Frontal cortex (tissue), 4 donors: ENCODE measurements at places on chromosomes 4 and X. TPM values are rescaled to one million over a fixed set of nuclear protein-coding genes. Genes with fewer than 3 reads are reported as not detected.

The CFAP47 gene
- 5.3 TPM for total RNA-seq

DNA sequence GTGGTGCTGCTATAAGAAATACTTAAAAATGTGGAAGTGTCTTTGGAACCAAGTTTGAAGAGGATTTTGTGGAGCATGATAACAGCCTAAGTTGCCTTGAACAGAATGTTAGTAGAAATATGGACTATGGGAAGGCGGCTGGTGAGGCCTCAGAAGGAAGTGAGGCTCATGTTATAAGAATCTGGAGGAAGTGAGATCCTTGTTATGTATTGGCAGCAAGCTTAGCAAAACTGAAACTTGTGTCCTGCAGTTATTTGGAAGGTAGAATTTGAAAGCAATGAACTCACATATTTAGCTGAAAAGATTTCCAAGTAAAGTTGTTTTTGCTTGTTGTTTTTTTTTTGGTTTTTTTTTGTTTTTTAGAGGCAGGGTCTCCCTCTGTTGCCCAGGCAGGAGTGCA, 13.6 kb upstream of the MED14 start:
- no peak for DNase-seq

The PNMA3 gene
- 12.6 TPM for total RNA-seq

- no peak for DNase-seq
Observed at GRCh38 chr4:96093057-96093456, 253.2 kb downstream of the PDHA2 start.

GRCh38 chrX:139085404-139085803, 373.9 kb upstream of the FGF13 start:
- no peak for DNase-seq

DNA sequence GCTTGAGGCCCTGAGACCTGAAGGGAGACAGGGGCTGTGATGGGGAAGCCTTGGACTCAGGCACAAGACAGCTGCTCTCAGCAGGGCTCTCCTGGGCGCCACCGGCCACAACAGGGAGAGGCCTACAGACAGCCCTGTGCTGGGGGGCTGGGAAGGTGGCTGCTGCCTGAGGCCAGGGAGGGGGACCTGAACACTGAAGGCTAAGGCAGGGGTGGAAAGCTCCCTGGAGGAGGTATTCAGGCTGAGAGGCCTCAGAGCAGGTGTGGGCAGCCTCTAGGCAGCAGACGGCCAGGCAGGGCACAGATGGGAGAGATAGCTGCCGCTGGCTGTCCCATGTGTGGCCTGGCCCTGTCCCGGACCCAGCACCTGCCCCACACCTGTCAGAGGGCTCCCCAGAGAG, 33.0 kb downstream of the TACC3 start:
- DNase-seq = no peak

DNA sequence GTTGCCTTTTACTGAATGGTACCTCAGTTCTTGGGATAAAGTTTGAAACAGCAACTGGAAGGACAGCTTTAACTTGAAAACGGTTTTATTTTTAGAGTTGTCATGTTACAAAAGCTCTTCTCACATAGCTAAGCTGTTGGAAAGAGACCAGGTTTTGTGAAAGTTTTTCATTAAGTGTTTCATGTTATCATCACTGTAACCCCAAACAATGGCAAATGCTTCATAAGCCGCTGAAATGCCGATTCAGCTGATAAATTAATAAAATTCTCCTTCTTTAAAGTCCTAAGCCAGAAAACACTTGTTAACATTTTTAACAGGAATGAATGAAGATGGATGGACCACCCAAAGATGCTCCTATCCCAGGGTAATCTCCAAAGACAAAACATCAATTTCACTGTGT, 76.1 kb upstream of the IRF2 start:
- no peak for DNase-seq

The ADGRA3 gene
- total RNA-seq = 45.2 TPM

DNA sequence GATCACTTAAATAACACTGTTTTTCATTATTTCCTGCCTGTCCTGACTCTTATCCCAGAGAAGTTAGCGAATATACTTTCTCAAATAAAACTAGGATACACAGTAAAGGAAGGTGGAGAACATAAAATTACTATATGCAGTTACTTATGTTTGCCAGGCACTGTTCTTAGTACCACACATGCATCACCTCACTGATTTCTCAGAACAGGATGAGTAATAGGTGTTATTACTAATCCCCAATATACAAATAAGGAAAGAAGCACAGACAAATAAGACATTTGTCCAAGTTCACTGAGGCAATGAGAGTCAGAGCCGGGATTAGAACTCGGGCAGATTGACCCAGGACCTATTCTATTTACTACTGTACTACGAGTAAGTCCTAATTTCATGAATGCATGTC, 91.7 kb downstream of the CORIN start:
- no peak for DNase-seq

The PHEX gene
- 2.0 TPM for total RNA-seq

- no peak for DNase-seq
Observed at GRCh38 chr4:79013756-79014155, 74.5 kb upstream of the PAQR3 start.

The PRKG2 gene
- 13.0 TPM for total RNA-seq

DNA sequence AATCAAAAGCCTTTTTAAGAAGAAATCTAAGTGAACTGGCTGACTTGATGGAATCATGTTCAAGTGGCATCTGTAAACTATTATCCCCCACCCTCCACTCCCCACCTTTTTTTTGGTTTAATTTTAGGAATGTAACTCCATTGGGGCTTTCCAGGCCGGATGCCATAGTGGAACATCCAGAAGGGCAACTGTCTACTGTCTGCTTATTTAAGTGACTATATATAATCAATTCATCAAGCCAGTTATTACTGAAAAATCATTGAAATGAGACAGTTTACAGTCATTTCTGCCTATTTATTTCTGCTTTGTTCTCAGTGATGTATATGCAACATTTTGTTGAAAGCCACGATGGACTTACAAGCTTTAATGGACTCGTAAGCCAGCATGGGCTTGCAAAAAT, 162.3 kb downstream of the STIM2 start:
- DNase-seq = no peak

DNA sequence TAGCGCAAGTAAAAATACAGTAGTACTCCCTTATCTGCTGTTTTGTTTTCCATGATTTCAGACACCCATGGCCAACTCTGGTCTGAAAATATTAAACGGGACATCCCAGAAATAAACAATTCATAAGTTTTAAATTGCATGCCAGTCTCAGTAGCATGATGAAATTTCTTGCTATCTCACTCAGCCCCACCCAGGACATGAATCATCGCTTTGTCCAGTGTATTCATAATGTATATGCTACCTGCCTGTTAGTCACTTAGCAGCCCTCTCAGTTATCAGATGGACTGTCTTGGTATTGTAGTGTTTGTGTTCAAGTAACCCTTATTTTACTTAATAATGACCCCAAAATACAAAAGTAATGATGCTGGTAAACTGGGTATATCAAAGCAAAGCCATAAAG, 158.2 kb upstream of the DDIT4L start:
- no peak for DNase-seq
